ENCODE measurements at places on chromosomes 3 and 15. TPM values are rescaled to one million over a fixed set of nuclear protein-coding genes. Genes with fewer than 3 reads are reported as not detected.

GRCh38 chr3:60461267-60461666, 790.0 kb downstream of the FHIT start:
- no peaks in the 10 kb centered on the region for H3K27me3 ChIP-seq
- H3K36me3 ChIP-seq: peaks cover 4% of the 10 kb centered on the region
- no peak for DNase-seq
- H3K27ac ChIP-seq: no peak overlapping the region
- H3K4me3 ChIP-seq: no peak overlapping the region

GRCh38 chr15:37221671-37222145, 121.4 kb upstream of the MEIS2 start:
- DNase-seq: no peak
- no peaks in the 10 kb centered on the region for H3K36me3 ChIP-seq
- no peaks in the 10 kb centered on the region for H3K4me1 ChIP-seq
- no peak overlapping the region for H3K27ac ChIP-seq
- no peaks in the 10 kb centered on the region for H3K27me3 ChIP-seq
- H3K4me3 ChIP-seq: no peak overlapping the region

LRRC31 gene
- total RNA-seq: not detected

DNA sequence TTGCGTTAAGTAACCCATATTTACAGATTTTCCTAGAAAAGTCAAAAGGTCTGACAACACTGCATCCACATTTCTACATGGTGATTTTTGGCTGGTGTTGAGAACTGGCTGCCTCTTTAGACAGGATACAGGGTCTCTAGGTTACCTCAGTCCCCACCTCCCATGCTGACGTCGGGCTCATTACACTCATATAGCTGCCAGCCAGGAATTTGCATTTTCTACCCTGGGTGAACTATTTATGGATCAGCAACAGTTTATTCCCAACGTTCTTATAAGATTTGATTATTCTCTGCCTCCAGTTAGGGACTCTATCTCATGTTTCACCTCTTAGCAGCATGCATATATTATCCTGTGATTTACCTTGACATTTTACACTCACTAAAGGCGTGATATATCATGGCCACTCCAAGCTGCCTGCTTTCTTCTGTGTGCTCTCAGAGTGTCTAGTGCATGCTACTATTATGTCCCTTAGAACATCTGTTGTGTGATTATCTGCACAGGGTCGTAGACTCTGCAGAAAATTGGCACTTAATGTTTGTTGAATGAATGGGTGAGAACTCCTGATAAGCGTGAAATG, 49.0 kb downstream of the CLDN11 start:
- H3K4me1 ChIP-seq: peaks cover 32% of the 10 kb centered on the region
- DNase-seq: no peak
- no peaks in the 10 kb centered on the region for H3K27me3 ChIP-seq
- H3K27ac ChIP-seq: no peak overlapping the region
- no peaks in the 10 kb centered on the region for H3K36me3 ChIP-seq

DNA sequence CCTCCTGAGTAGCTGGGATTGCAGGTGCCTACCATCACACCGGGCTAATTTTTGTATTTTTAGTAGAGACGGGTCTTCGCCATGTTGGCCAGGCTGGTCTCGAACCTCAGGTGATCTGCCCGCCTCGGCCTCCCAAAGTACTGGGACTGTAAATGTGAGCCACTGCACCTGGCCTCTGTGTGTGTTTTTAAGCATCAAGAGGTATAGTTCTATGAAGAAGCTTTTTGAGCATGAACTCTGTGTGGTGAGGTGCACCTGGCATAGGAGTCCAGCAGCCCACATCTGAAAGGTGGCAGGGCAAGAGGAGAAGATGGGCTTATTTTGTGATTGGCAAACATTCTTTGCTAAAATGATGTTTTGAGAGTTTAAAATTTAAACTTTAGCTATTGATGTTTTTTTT, 118.0 kb downstream of the DGKG start:
- no peak overlapping the region for H3K4me3 ChIP-seq
- DNase-seq: no peak
- H3K36me3 ChIP-seq: no peaks in the 10 kb centered on the region
- H3K27me3 ChIP-seq: peaks cover 3% of the 10 kb centered on the region
- H3K27ac ChIP-seq: no peak overlapping the region

WDR76 gene
- total RNA-seq: 16.0 TPM

DNA sequence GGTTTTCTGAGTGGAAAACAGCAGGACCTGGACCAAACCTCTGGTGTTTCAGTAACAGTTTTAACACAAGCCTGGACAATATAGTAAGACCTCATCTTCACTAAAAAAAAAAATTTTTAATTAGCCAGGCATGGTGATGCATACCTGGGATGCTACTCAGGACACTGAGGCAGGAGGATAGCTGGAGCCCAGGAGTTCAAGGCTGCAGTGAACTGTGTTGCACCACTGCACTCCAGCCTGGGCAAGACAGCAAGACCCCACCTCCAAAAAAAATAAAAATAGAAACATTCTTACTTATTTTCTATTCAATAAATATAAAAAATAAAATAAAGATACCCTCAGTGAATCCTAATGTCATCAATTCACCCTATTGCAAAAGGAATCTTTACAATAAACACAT, 21.5 kb downstream of the ULK4 start:
- H3K27me3 ChIP-seq: no peaks in the 10 kb centered on the region
- no peak overlapping the region for H3K4me3 ChIP-seq
- peaks cover 23% of the 10 kb centered on the region for H3K36me3 ChIP-seq
- no peak for DNase-seq

- H3K4me3 ChIP-seq: no peak overlapping the region
- H3K27ac ChIP-seq: no peak overlapping the region
- H3K27me3 ChIP-seq: peaks cover 2% of the 10 kb centered on the region
- H3K4me1 ChIP-seq: peaks cover 6% of the 10 kb centered on the region
- no peak for DNase-seq
Observed at GRCh38 chr3:11238880-11239279, 33.3 kb upstream of the ATG7 start.

DNA sequence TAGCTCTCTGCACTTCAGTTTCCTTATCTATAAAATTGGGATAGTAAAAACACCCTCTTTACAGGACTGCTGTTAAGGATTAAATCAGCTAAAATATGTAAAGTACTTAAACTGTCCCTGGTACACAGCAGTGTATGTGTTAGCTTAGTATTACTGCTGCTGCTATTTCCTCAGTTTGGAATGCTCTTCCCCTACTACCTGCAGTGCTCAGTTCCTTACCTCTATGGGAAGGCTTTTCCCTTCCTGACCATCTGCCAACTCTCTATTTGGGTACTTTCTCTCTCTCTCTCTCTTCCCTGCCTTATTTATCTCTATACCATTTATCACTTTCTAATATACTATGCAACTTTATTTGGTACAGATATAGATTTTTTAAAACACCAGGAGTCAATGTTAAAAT, 26.5 kb downstream of the KPNA4 start:
- no peak for DNase-seq
- H3K4me3 ChIP-seq: no peak overlapping the region
- H3K27me3 ChIP-seq: no peaks in the 10 kb centered on the region
- H3K27ac ChIP-seq: no peak overlapping the region
- peaks cover 25% of the 10 kb centered on the region for H3K4me1 ChIP-seq

DNA sequence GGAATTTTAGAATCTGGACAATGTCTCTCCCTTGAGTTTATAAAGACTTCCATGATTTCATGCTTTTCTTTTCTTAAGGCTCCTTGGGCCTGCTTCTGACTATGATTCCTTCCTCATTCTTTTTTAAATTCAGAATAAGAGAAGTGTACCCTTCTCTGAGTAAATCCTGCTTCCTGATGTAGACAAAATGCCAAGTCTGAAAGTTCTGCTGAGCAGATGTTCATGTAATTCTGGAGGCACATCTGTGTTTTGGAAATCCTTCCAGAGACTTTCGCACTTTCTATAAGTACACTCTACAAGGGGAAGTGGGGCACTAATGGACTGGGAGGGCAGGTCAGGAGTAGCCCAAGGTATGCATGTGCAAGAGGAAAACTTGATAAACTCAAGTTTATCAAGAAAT, 24.8 kb downstream of the TPM1 start:
- peaks cover 83% of the 10 kb centered on the region for H3K36me3 ChIP-seq
- no peaks in the 10 kb centered on the region for H3K27me3 ChIP-seq
- no peak for DNase-seq
- H3K4me1 ChIP-seq: peaks cover 17% of the 10 kb centered on the region

GRCh38 chr15:89115547-89115946, 27.3 kb downstream of the ABHD2 start:
- H3K27ac ChIP-seq: peak overlapping the region; percentile 100
- peaks cover 63% of the 10 kb centered on the region for H3K4me1 ChIP-seq
- peaks cover 12% of the 10 kb centered on the region for H3K36me3 ChIP-seq
- H3K4me3 ChIP-seq: peak overlapping the region; percentile 20
- DNase-seq: peak; percentile 55

DNA sequence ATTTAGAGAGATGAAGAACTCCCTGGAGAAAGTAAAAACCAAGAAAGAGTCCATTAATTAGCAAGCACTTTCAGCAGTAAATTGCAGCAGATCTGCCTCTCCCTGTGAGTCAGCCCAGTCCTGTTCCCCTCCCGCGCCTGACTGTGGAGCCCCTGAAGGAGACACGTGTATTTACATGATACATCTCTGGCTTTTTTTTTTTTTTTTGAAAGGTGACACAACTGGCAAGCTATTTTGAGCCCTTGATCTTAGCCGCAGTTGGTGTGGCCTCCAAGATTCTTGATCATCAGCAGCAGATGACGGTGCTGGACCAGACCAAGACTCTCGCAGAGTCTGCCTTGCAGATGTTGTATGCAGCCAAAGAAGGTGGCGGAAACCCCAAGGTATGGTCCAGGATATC, 271.8 kb upstream of the TPM1 start:
- H3K27ac ChIP-seq: no peak overlapping the region
- no peak for DNase-seq
- H3K27me3 ChIP-seq: no peaks in the 10 kb centered on the region
- H3K4me3 ChIP-seq: no peak overlapping the region
